ENCODE measurements at places on chromosomes 5 and 9.

GRCh38 chr9:134441227-134442084, 115.2 kb downstream of the RXRA start:
- no peak for DNase-seq

- peak; percentile 60 for DNase-seq
Measured at GRCh38 chr5:112929336-112930081, 7.5 kb upstream of the REEP5 start.

DNA sequence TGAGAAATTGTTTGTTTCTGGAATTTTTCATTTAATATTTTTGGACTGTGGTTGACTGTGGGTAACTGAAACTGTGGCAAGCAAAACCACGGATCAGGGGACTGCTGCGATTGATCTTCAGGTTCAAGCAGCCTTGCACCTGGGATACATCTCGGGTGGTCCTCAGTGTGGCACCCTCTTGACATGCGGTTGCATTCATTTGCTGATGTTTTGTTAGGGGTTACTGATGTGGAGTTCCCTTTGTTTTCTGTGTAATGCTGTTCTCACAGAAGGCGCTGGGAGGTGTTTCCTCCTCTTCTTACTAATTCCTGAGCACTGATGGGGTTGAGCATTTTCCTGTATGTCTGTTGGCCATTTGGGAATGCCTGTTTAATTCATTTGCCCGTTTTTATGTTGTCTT, 60.4 kb downstream of the EHMT1 start:
- DNase-seq: peak; percentile 97

- peak; percentile 29 for DNase-seq
Measured at GRCh38 chr9:131530546-131530919, 530 bp downstream of the UCK1 start.

DNA sequence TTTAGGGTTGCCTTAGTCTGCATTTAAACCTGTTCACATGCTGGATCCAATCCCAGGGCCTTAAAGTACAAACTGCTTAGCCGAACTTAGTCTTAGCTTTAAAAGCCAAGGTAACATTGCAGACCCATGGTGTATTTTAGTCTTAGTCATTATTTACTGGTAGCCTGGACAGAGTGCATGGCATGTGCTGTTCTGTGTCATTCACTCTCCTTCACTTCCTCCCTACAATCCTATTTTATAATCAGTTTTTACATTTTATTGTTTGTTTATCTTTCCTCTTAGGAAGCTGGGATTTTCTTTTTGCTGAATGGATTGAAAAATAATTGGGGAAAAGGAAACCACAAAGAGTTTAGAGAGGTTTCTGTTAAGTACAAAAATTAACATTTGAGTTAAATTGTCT, 29.4 kb upstream of the TAL2 start:
- DNase-seq: no peak

DNA sequence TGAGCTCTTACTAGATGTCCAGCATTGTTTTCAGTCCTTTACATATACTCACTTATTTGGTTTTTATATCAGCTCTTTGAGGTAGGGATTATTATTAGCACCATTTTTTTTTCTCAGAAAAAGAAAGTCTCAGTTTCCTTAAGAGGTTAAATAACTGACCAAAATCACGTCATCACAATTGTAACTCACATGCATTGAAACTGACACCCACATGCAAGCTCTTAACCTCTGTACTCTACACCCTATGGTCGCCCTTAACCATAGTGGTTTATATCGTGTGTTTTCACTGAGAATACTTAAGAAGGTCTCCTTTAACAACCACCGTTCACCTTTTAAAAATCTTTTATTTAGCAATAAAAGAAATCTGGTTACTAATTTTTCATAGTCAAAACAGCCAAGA, 61.0 kb downstream of the PRDM6 start:
- no peak for DNase-seq

DNA sequence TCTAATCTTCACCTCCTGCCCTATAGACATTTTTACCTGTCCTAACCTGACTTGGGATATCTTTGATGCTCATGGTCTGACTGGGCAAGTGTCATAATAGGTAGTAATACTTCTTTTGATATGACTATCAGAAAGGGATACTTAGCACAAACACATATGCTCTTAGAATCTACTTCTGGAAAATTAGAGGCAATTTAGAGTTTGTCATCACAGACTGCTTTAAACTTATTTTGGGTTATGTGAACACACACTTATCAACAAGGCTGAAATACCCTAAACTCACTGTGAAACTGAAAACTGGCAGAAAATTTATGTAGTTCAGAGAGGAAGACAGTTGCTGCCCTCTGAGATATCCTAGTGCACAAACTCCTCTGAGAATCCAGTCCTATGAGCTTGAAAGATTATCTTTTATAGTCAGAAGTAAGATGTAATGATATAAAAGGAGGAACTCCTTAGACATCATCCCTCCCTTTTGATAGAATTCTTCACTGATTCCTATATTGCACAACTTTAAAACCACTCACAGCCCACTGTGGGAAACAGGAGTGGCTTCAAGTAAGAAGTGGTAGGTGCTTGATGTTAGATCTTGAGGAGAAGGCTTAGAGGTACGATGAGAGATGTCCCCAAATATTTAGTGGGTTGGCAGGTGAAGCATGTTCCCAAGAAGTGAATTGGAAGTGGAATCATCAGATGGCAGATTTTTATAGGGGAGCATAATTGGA, 273.3 kb downstream of the MAN2A1 start:
- DNase-seq: no peak

GRCh38 chr9:7592321-7593316, 207.0 kb downstream of the DMAC1 start:
- DNase-seq: no peak

DNA sequence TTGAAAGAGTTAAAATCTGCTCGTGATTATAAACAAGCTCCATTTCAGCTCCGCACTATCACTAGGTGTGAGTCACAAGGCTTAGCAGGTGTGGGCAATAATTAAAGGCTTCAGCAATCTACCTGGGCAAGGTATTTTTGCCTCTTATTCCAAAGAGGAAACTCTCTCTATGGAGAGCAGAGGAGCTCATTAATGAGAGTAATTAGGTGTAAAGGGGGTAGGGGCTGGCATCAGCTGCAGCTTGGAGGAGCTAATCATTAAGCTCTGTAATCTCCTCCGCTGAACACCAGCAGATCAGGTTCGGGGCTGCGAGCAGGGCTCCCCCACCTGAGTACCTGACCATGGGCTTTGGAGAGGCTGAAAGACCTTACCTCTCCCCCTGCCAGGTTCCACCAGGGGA, 129.2 kb downstream of the CRB2 start:
- no peak for DNase-seq

DNA sequence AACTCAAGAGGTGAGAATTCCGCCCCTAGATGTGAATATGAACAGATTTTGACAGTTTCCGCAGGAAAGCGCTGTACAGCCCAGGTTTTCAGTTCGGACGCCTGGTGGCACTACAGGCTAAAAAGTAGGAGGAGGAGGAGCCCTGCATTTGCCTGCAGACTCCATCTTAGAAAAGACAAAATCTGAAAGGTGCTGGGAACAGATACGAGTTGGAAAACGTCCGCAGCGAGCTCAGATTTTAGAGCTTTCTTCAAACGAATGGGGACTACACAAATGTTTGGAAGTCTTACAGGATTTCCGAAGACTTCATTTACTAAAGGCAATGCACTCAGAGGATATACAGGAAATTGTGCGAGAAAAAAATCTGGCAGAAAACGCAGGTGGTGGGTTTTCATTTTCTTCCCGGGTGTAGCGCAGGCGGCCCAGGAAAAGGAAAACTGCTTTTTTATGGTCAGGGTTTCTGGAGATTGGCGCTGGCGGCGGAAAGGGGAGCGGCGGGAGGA, 9.9 kb upstream of the PCDHB2 start:
- no peak for DNase-seq

DNA sequence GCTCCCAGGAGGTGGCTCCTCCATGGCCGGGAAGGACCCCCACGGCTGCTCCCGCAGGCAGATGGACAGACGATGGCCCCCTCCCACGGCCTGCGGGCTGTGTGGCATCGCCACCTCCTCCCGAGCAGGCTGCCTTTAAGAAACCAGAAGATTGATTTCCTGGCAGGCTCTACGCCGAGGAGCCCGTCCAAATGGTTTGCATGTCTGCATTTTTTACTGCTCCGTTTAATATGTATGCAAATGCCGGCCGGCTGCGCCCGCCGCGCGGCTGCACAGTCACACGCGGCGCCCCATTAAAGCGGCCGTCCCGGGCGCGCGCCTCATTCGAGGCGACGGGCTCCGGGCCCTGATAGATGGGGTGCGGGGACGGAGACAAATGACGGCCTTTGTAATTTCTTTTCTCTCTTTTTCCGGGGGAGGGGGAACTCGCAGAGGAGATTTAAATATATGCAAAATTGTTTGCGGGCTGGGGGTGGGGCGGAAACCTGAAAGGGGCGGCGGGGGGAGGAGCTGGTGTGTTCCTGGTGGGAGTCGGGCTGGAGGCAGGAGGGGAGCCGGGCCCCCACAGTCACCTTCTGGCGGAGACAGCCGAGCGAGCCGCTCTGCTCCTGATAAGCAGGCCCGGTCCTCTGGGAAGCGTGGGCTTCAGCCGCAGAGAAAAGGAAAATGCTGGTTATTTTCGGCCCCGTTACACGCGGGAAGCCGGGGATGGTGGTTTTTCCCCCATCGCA, 158.7 kb upstream of the IER5L start:
- DNase-seq: peak; percentile 59

DNA sequence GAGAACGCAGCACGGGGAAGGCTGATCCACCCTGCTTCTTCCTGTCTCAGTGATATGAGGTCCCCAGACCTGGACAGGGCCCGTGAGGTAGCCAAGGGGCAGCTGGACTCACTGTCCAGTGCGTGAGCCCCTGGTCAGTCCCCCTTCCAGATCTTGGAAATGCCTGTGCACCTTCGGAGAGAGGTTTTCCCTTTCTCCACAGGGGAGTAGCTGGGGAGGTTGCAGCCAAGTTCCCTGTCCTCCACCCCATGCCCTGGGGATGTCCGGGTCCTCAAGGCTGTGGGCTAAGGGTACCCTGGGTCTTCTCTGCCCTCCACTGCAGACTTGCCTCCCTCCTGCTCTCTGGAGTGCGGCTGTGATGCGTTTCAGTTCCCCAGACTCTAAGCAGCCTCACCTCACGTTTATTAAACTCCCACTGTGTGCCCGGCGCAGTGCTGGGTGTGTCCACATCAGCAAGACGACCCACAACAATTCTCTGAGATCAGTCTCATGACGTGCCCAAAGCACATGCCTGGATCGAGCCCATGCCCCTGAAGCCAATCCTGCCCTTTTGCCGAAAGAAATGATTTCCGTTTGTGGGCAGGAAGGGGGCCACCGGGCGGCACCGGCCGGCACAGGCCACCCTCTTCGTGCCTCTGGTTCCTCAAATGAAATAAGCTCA, 101.3 kb upstream of the PHYKPL start:
- DNase-seq: no peak

DNA sequence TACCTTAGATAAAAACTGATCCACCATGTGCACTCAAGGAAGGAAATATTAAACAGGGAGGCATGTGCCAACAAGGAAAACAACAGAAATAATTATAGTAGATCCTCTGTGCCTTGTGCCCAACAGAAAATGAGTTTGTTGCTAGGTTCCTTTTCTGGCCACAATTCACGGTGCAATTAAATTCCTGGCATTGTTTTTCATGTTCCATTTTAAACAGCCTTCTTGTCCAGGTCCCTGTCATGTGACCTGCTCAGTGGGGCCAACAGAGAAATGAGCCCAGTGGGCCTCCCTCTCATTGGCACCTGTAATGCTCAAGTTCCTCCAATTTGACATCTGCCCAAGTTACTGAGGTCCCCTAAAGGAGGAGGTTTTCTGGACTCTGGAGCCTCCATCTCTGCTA, 56.5 kb downstream of the SPOCK1 start:
- DNase-seq: no peak

DNA sequence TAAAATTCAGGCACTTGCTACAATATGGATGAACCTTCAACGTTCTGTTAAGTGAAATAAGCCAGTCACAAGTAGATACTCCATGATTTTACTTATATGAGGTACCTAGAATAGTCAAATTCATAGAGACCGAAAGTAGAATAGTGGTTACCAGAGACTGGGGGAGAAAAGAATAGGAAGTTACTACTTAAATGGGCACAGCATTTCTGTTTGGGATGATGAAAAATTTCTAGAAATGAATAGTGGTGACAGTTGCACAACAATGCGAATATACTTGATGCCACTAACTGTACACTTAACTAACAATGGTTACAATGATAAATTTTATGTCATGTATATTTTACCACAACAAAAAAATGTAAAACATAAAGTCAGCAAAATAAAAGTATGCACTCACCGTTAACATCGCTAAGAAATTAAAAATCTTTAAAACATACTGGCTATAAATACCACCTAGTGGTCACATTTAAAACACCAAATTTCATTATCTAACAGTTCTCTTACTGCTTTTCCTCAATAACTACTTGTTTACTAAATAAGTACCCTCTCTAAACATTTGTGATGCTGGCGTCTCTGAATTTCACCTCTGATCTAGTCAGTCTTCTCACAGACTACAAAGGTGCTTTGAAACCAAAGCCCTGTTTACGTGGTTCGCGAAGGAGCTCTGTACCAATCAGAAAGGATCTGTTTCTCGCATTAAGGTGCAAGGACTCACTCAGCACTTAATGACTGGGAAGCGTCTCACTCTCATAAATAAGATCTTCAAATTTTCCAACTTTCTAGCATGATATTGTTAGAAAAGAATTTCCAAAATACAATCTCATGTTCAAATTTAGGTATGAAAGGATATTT, 22.7 kb downstream of the KIF3A start:
- peak; percentile 12 for DNase-seq

DNA sequence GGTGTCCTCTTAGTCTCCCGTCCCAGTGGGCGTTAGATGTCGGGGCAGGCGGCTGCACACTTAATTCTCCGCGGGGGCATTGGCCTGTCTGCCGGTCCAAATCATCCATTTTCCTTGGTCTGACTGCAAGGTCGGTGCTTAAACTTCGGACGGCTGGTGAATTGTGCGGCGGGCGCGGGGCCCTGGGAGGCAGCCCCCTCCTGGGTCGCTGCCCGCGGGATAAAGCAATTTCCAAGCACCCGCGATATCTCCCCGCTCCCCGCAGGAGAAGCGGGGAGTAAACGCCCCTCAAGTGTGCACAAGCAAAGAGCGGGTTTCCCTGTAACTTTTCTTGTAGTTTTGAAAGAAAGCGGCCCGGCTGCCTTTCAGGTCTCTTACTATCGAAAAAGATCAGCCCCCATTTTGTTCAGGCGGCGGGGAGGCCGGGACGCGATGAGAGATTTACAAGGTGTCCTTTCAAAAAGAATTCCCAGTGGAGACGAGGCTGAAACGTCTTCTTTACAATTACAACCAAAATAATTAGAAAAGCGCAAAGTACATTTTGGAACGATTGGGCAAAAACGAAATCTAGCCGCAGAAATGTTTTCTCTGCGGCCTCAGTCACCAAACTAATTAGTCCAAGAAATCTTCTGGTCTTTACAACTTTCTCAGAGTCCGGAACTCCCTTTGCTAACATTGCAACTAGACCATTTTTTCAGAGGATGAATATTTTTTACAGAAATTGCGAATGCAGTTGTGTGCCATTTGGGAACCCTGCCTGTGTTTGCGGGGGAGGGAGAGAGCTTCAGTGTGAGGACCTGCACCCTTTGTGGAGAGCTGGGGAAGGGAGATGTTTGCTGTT, 1.8 kb downstream of the IRX1 start:
- DNase-seq: no peak

GRCh38 chr9:133505901-133506652, 18.7 kb downstream of the MYMK start:
- no peak for DNase-seq
